Stimulated activated CD4-positive, alpha-beta T cell treated with anti-CD3 and anti-CD28 coated beads, Interleukin-2, amount 100 ng/mL, for 24 hours (primary cell): ENCODE measurements at places on chromosomes 16 and 17.
A peak's percentile ranks its signal among the peaks of the same experiment; 100 is the strongest.

DNA sequence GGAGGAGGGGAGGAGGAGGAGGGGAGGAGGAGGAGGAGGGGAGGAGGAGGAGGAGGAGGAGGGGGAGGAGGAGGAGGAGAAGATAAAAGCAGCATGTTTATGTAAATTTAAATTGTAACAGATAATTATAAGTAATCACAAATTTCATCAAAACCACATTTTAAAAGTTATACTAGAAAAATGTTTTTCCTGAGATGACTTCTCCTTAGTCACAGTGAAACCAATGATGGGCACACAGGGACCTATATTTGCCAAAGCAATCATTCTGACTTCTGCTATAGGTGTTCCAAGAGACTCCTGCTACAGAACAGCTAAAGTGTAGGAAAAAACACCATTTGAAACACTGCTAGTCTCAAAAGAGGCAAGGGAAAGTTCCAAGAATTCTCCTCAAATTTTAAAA is 66.4 kb downstream of the CEP95 start:
- DNase-seq = no peak

- no peak for DNase-seq
Observed at GRCh38 chr16:70805787-70806186, 4.8 kb upstream of the VAC14 start.

DNA sequence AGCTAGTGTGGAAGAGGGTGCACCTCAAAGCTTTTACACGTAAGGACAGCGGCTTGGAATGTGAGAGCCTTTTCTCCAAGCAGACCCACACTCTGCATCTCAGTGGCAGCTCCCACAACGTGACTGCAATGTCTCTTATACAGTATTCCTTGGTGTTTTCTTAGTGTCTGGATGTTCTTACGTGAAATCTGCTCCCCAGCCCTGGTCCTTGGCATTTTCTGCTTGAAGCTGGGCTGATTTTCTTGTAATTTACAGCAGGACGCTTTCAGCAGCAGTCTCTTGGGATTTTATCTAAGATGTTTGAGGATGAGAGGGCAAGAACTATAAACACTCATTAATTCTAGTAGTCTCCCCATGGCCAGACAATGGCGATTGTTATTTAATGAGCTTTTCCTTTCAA is 12.1 kb upstream of the POLR3E start:
- DNase-seq = no peak

- DNase-seq = no peak
Observed at GRCh38 chr16:85136213-85136701, 24.0 kb upstream of the CIBAR2 start.

DNA sequence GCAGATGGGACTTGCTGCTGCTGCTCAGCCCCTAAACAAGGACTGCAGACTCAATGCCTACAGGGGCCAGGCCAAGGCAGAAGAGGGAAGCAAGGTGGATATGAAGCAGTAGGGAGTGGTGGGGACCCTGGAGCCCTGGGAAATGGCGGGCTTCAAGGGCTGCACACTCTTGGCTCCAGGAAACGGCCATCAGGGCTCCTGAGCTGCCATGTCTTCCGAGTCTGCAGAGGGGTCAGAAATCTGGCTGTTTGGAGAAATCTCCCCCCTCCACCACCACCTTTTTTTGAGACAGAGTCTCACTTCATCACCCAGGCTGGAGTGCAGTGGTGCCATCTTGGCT is 169.1 kb downstream of the KATNIP start:
- no peak for DNase-seq

GRCh38 chr17:68792042-68792685 is 163.0 kb downstream of the ABCA8 start:
- no peak for DNase-seq

- DNase-seq = peak; percentile 70
Observed at GRCh38 chr17:56819431-56820145, 14.1 kb downstream of the C17orf67 start.

- peak; percentile 44 for DNase-seq
Observed at GRCh38 chr16:1871974-1872635, at the start of gene MEIOB. Gene MEIOB (minus strand): TSS chr16:1872164. CDS start chr16:1868175, 3,989 bp downstream.

GRCh38 chr17:58270476-58271215 is 10.1 kb downstream of the MPO start:
- no peak for DNase-seq

GRCh38 chr16:84532291-84532724 is 27.8 kb upstream of the MEAK7 start:
- no peak for DNase-seq

DNA sequence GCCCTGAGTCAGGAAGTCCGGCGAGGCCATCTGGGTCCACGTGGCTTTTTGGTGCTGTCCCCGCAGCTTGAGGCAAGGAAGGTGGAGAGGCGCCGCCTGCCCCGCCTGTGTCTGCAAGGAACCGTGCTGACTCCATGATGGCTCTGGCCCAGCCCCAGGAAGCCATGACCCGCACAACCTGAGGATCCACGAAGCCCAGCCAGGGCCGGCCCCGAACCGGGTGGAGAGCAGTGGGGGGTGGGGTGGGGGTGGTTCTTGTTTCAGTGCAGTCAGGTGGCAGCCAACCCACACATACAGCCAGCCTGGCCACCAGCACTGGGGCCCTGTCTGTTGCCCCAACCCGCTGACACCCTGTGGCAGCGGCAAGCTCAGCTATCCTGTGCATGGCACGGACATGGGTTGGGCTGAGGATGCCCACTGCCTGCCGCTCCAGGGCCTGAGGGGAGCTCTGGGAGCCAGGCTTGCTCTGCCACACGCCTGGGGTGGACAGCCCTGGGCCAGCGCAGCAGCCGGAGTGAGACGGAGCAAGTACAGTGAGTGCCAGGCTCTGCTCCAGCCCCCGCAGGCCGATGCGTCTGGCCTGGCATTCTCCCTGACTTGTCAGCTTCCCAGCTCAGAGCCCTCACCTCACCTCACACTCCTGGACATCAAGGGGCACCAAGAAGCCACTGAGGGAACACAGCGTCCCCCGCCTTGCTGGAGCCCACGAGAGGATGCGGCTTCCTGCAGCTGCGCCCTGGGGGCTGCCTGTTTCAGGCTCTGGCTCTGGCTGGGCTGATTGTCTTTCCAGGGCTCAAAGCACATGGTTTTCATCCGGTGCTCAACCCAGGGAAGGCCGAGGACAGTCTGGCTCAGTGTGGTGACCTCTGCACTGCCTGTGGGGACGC is 68.8 kb downstream of the LMF1 start:
- DNase-seq = no peak

- no peak for DNase-seq
Observed at GRCh38 chr17:58049533-58049932, 33.7 kb upstream of the DYNLL2 start.

DNA sequence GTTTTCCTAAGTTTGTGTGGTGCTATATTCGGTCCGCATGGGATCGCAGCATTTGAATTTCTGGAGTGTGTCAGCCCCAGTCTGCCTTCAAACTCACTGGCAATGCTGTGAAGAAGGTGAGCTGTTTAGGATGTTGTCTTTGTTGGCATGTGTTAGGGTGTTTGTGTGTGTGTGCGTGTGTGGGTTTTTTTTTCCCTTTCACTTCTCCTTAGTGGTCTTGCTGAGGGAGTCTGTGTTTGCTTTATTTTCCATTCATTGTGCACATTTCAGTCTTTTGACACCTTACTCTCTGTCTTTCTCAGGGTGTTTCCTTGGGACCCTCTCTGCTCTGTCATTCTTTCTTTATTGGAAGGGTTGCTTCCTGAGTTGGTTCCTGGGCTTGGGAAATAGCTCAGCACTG is 27.7 kb upstream of the RBFOX1 start:
- no peak for DNase-seq

- peak; percentile 72 for DNase-seq
Observed at GRCh38 chr16:88505405-88506082, 52.5 kb downstream of the ZFPM1 start.

DNA sequence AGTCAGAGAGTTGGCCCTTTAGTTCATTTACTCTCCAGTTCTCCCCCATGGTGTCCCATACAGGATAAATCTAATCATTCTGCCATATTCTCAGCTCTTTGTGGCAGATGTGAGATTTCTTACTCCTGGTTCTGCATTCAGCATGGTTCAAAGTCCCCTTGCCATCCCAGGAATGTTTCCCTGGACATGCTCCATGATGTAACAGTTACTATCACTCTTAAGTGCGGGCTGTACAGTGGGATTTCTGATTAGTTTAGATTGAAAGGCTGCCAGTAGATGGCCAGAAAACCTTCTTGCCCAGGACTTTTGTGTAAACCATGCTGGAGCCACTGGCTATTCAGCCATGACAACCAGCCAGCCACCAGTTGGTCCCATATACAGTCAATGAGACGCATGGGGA is 10.4 kb downstream of the KRT37 start:
- no peak for DNase-seq

DNA sequence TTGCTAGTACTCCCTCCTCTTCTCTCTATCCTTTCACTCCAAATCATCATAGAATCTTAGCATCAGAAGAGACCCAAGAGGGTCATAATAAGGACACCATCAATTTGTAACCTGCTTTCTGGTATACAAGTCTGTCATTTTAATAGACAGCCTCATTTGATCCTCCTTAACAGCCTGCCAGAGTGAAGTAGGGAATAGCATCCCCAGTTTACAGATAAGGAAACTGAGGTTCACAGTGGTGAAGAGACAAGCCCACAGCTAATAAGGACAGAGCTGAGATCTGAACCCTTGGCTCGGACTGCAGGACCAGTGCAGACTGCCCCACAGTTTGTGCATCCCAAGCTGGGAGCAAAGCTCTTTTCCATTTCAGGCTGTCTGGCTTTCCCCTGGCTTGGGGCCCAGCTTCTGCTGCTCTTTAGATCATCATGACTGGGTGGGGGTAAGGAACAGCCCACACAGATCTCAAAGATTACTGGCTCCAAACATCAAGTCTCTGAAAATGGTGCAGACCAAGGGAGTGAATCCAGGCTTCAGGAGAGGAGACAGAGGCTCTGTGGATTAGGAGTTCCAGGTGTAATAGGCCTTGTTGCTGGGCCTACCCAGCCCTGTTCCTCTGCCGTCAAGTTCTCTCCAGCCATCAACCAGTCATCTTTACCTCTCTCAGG is 10.3 kb upstream of the IGFBP4 start:
- no peak for DNase-seq

- DNase-seq = peak; percentile 90
Observed at GRCh38 chr16:68264128-68265077, at the start of gene SLC7A6. Gene SLC7A6 (plus strand): TSS chr16:68264526. CDS start chr16:68274727, 10,201 bp downstream.

DNA sequence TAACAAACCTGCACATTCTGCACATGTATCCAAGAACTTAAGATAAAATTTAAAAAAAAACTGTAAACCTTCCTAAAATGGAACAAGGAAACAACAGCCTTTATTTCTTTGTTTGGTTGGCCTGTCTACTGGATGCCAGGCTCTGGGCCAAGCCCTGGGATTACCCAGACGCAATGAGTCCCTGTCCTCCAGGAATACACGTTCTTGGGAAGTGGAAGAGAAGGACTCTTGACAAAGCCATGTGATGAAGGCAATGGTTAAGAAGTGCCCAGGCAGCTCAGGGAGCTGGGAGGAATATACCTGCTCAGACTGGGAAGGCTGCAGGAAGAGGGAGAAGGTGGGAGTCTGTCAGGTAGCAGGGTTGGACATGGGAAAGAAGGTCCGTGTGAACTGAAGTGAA is 115.4 kb downstream of the AXIN2 start:
- no peak for DNase-seq

DNA sequence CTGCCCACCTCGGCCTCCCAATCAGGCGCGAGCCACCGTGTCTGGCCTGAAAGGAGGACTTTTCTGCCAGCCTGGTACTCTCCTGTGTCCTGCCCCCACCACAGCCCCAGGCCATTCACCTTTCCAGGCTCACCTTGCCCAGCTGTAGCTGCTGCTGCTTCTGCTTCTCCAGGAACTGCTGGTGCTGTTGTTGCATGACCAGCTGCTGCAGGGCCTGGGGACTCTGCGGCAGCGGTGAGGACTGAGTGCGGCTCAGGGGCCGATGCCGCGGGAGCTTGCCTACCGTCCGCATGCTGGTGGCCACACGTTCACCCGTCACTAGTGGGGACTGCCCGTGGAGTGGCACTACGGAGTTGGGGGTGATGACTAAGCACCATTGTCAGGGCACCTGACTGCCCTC is 17.7 kb downstream of the G6PC3 start:
- no peak for DNase-seq

DNA sequence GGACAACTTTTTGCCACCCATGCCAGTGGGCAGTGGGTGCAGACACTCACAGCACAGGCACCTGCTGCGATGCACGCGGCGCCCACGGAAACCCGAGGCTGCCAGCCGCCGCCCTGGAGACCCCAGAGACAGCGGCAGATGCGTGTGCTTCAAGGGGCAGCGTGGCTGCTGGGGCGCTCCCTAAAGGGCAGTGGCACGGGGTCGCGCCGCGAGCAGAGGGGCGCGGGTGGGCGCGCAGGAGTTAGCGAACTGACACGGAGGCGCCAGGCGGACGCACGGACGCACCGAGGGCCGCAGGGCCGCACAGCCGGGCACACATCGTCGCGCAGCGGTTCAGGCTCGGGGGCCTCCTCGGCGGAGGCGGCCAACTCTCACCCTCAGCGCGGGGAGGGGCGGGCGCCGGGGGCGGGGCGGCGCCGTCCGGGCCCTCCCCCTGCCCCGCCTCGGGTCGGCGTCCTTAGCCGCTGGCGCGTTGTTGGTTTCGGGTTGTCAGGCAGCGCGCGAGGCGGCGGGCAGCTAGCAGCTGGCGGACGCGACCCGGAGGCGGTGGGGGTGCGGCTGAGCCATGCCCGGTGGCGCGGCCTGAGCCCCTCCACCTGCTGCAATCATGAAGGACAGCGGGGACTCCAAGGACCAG is at the start of gene KIF19:
TSS of gene KIF19 (plus strand) at position 484 of the 637 bp plus-strand sequence. CDS start at position 608, 124 bp downstream.
- peak; percentile 54 for DNase-seq
